ENCODE measurements at places on chromosomes 5 and 9.
A peak's percentile ranks its signal among the peaks of the same experiment; 100 is the strongest.

DNA sequence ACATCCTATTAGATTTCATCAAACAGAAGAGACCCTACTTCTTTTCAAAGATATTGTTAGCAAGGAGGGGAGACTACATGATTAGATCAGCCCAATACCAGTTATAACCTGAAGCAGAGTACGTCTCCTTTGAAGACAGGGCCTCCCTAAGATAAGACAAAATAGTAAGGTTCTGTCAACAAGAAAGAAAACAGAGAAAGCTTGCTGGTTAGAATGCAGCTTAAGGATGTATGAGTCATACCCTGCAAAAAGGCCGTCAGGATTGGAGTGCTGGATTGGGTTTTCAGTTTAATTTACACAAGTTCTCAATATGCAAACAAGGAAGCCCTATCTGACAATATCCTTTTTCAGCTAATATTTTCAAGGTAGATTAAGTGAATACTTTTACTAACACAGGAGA is 1581.2 kb upstream of the WWC1 start:
- DNase-seq: no peak

- DNase-seq: no peak
Measured at GRCh38 chr9:96660692-96661248, 5.7 kb upstream of the PRXL2C start.

DNA sequence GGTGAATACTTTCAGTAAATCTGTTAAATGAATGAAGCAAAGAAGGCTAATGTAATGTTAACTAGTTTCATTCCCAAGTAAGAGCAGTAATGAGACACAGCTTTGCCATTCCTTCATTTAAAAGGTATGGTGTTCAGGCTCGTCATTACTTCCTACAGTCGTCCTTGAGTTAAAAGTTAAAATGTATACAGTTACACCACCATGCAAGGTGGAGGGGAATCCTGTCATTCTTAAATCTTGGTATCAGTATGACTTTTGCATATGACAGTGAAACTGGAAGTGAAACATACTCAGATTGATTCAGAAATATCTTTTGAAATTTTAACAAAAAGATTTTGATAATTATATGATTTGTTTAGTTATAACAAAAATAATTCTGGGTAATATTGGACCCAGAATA is 25.9 kb downstream of the MTRR start:
- no peak for DNase-seq

- DNase-seq: no peak
Measured at GRCh38 chr5:43920422-43920821, 317.4 kb downstream of the NNT start.

DNA sequence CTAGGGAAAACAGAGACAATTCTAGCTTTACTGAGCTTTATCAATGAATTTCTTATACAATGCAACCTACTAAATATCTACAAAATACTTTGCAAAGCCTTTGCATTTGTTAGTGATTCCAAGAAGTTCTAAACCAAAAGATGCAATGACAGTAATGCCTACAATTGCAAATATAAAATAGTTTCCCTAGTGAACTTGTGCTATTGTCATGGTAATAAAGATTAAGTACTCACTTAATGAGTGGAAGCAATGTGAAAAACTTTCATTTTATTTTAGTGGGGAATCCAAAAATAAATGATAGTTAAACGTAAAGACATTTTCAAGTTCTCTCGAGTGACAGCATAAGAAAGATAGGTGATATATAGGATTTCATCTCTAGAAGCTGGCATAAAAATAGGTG is 270.5 kb upstream of the CTNND2 start:
- DNase-seq: no peak

- DNase-seq: no peak
Measured at GRCh38 chr5:5617024-5617423, 194.5 kb downstream of the ICE1 start.

DNA sequence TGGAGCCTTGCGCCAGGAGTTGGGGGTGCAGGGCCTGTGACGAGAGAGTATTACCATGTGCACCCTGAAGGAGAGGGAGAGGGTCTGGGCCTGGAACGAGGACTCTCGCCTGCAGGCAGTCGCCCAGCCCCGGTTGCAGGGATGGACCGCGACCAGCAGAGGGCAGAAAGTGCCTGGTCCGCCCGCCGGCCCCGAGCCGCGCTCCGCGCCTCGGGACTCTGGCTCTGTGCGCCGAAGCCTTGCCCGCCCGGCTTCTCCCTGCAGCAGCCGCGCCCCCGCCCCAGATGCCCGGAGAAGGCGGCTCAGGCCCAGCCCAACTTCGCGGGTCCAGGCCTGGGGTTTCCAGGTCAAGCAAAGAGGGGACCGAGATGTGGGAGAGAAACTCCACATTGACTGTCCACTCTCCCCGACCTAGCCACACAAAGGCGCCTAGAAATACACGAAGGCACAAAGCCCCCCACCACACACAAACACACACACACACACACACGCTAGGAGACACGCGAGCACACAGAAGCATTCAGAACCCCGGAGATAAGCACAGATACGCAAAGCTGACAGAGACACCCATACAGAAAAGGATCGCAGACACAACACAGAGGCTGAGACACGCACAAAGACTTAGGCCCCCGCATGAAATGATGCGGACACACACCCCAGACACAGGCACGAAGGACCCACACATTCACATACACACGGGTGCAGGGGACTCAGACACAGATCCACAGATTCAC is 2.0 kb upstream of the LMX1B start:
- peak; percentile 40 for DNase-seq

DNA sequence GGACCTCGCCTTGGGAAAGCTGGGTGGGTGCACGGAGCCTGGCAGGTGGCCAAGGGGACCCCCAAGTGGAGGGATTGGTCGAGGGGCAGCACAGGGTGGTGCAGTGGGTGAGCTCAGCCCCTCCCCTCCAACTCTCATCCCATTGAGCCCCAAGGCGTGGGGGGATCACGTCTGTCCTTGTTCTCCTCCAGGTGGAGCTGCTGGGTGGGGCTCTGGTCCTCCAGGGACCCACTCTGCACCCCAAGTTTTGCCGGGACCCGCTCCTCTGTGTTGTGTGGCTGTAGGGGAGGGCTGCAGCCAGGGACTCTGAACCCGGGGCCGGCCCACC is 3.6 kb upstream of the FUT7 start:
- no peak for DNase-seq

DNA sequence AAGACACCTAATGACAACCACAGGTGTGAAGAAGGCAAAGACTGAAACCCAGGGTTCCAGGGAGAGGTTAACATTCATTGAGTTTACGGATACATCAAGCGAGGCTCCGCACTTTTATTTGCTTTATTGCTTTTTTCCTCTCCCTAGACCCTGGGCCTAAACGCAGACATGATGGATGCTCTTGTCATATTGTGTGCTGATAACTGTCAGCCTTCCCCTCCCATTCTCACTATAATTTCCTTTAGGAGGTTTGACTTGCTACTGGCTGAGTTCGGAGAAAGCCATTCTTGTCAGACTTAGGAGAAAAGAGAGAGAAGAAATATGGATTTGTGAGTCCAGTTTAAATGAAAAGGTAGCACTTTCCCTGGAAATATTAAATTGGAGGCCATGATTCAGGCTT is 471.6 kb downstream of the DNAH5 start:
- no peak for DNase-seq

GRCh38 chr9:131018621-131019020 is 9.6 kb downstream of the LAMC3 start:
- no peak for DNase-seq

- no peak for DNase-seq
Measured at GRCh38 chr9:122475717-122476116, 2.0 kb downstream of the OR1J1 start.

- DNase-seq: no peak
Measured at GRCh38 chr5:132465059-132465707, 25.4 kb downstream of the IRF1 start.

GRCh38 chr9:13735181-13735580 is 455.7 kb upstream of the MPDZ start:
- no peak for DNase-seq

DNA sequence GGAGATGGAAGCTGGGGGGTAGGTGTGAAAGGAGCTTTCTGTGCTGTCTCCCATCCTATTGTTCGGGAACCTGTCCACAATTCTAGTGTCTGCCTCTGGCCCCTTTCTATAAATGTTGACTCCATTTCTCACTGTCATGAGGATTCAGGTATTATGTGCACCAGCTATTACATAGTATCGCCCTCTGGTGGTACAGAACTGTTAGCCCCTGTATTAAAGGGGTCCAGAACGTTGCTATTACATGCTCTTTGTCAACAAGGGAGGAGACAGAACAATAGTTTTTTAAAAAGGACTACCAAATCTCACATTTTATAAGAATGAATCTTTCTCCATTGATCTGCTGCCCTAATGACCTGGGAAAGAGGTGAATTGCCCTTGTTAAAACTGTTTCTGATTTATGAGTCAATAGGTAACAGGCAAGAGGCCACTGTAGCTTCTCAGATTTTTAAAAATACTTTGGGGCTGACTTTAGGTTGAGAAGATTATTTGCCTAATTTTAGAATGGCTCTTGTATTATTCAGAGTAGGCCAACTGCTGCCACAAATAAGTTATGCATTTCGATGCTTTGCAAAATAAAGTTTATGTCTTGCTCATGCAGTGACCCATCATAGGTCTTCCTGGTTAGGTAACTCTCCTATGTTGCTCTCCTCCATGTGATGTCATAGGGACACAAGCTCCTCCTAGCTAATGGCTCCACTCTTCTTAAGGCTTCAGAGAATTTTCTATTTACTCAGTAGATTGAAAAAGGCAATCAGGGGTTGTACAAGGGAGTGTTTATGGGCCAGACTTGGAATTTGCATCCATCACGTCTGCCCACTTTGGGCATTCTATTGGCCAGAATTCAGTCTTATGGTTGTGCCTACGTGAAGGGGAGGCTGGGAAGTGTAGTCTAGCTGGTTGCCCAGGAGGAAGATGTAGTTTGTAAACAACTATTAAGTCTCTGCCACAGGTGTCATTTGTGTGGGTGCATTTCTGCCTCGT is 20.8 kb downstream of the DCANP1 start:
- no peak for DNase-seq

DNA sequence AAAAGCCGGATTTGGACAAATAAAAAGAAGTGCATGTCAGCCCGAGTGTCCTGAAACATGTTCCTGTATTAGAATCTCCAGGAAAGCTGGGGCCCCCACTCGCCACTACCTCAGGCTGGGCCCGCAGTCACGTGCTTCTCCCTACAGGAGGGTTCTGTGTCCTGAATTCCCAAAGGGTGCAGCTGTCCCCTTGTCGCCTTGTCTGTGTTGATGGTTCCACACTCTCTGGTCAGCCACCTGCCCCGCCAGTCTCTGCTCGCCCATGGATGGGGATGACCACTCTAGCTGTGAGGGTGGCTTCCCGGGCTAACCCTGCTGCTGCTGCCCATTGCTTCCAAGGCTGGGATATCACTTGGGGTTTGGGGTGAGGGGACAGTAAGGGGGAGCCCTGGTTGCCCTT is 3.1 kb upstream of the TMEM250 start:
- DNase-seq: no peak

GRCh38 chr9:137076636-137077009 is 694 bp upstream of the UAP1L1 start:
- no peak for DNase-seq

DNA sequence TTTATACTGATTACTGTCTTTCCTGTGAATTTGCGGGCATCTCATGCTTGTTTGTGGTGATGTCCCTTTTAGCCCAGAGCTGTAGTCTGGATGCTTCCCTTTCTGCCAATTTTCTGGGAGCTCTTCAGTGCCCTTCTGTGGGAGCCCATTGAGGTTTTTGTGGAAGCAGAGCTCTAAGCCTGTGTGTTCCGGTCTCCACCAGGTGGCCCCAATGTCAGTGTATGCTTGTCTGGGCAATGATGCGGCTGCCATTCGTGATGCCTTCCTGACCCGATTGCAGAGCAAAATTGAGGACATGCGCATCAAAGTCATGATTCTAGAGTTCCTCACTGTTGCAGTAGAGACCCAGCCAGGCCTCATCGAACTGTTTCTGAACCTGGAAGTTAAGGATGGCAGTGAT is 35.1 kb downstream of the SH3GLB2 start:
- no peak for DNase-seq

DNA sequence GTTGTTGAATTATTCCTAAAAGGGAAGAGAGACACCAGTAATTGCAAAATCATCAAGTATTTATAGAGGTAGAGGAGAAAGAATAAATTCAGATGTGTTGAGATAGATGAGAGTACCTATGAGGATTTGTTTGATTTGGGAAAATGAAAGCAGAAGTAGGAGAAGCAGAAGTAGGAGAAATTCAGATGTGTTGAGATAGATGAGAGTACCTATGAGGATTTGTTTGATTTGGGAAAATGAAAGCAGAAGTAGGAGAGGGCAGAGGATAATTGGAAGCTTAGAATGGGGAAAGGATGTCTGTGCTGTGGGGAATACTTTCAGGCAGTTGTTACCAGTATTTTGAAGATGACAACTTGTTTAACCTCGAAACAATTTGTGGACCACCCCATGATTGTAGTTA is 35.1 kb upstream of the ZCCHC7 start:
- DNase-seq: no peak

DNA sequence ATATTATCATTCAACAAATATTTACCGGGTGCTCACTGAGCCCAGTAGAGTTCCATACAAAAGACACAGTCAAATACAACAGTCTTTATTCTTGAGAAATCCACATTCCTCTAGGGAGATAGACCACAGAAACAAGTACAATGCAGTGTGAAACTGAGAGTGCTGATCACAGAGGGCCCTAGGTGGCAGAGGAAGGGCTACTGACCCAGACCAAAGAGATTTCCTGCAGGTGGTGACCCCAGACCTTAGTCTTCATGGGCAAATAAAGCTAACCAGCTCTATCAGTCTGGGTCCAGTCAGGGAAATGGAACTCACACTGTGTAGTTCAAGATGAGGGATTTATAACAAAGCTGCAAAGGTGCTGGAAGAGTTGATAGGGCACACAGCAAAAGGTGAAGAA is 110.4 kb upstream of the SLC27A6 start:
- DNase-seq: no peak

DNA sequence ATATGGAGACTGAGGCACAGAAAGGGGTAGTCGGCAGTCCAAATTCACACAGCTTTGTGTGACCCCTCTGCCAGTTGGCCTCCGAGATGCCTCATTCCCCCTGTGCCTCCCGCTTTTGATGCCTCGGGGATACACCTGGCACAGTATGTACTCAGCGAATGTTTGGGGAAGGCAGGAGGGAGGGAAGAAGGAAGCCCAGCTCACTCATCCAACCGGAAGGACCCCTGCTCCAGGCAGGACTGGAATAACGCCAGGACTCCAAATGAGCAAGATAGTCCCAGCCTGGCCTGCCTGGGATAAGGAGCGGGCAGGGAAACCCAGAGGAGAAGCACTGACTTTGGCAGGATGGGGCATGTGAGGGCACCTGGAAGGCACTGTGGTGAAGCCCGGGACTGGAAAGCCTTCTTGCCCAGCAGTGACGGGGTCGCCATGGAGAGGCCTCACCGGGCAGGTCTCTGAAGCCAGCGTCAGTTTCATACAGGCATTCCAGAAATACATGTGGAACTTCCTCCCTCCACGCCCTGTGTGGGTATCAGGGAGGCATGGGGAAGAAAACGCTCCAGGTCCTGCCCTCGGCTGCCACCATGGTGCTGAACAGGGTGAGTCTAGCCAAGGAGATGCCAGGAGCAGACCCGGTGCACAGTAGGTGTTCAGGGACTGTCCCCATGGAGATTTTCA is 20.3 kb downstream of the LMX1B start:
- no peak for DNase-seq

- DNase-seq: no peak
Measured at GRCh38 chr5:135456238-135457099, 4.3 kb upstream of the TIFAB start.
